Right atrium auricular region (tissue), 2 donors: ENCODE measurements at places on chromosomes 7 and 10. TPM values are rescaled to one million over a fixed set of nuclear protein-coding genes. Genes with fewer than 3 reads are reported as not detected.

The SMKR1 gene
- not detected for total RNA-seq

The TLX1 gene
- total RNA-seq = not detected

The SERPINE1 gene
- total RNA-seq = 28.0 TPM

The ZPBP gene
- total RNA-seq = not detected

The COL26A1 gene
- total RNA-seq = not detected

The PAX4 gene
- total RNA-seq = not detected

The AMZ1 gene
- total RNA-seq = not detected

The ASB10 gene
- 4.0 TPM for total RNA-seq

The ANLN gene
- 2.4 TPM for total RNA-seq

The CAV1 gene
- total RNA-seq = 398 TPM

The CCL24 gene
- not detected for total RNA-seq

The TCTN3 gene
- total RNA-seq = 14.1 TPM

The ACTL6B gene
- not detected for total RNA-seq

The OR2A12 gene
- total RNA-seq = not detected

The TRDMT1 gene
- 3.8 TPM for total RNA-seq

The UPP1 gene
- total RNA-seq = 11.2 TPM

The CDC14C gene
- total RNA-seq = not detected

The PRXL2A gene
- total RNA-seq = 42.8 TPM

The STEAP4 gene
- 9.6 TPM for total RNA-seq

The LEP gene
- 2.2 TPM for total RNA-seq

The TBX20 gene
- 132 TPM for total RNA-seq

The INSYN2A gene
- total RNA-seq = 0.11 TPM

The SPACDR gene
- not detected for total RNA-seq

The NRG3 gene
- 1.4 TPM for total RNA-seq

The C7orf33 gene
- not detected for total RNA-seq

The OR6V1 gene
- not detected for total RNA-seq

The CDK14 gene
- 21.5 TPM for total RNA-seq

The PCLO gene
- total RNA-seq = 2.9 TPM
